ENCODE measurements at places on chromosomes 3 and 15.

GRCh38 chr3:112779558-112780480, 66.8 kb downstream of the CD200R1L start:
- DNase-seq, result no peak

- DNase-seq, result peak; percentile 49
Observed at GRCh38 chr3:127065561-127066290, 82.8 kb downstream of the PLXNA1 start.

GRCh38 chr15:45521596-45522327, 793 bp downstream of the SLC30A4 start:
- no peak for DNase-seq

DNA sequence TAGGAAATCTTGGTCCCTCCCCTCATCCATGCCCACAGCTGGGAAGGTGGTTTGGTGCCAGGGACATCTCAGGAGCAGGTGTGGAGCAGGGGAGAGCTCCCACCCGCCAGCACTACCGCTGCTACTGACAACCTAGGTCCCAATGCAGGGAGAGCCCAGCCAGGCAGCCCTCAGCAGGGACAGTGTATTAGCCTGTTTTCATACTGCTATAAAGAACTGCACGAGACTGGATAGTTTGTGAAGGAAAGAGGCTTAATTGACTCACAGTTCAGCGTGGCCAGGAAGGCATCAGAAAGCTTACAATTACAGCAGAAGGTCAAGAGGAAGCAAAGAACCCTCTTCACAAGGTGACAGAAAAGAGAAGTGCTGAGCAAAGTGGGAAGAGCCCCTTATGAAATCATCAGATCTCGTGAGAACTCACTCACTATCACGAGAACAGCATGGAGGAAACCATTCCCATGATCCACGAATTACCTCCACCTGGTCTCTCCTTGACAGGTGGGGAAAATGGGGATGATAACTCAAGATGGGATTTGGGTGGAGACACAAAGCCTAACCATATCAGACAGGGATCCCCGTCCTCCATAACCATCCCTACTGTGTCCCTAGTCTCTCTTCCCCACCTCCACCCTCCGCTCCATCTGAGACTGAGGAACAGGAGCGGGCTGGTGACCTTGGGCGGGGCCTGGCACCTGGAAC, 218.6 kb downstream of the TBC1D2B start:
- DNase-seq, result peak; percentile 39

GRCh38 chr3:56677286-56677685, 5.8 kb downstream of the TASOR start:
- DNase-seq, result no peak
